ENCODE measurements at places on chromosomes 5 and 9. TPM values are rescaled to one million over a fixed set of nuclear protein-coding genes. Genes with fewer than 3 reads are reported as not detected.

Gene ARHGAP26
- polyA plus RNA-seq, result 0.56 TPM

Gene MOB3B
- 0.32 TPM for polyA plus RNA-seq

Gene OR1Q1
- 0.14 TPM for polyA plus RNA-seq

Gene SAXO1
- 0.01 TPM for polyA plus RNA-seq

Measured in AG04450 (cell line).